Upper lobe of left lung (tissue), 6 donors: ENCODE measurements at places on chromosomes 7 and 10.
A peak's percentile ranks its signal among the peaks of the same experiment; 100 is the strongest.

DNA sequence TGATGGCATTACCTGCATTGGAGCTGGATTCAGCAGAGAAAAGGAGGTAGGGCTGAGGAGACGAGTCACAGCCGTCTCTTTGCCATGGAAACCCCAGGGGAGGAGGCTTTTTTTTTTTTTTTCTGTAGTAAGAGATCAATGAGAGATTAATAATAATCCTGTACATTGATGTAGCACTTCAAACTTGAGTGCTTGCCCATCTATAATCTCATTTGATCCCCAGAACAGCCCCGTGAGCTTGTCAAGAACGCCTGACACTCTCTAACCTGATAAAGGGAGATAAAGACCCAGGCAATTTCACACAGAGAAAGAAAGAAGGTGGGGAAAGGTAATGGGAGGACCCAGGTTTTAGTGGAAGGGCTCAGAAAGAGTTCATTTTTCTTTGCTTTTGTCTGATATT lies 195.2 kb upstream of the FOXK1 start:
- DNase-seq = no peak

- DNase-seq = peak; percentile 28
Observed at GRCh38 chr10:30028738-30029030, 30.7 kb downstream of the JCAD start.

DNA sequence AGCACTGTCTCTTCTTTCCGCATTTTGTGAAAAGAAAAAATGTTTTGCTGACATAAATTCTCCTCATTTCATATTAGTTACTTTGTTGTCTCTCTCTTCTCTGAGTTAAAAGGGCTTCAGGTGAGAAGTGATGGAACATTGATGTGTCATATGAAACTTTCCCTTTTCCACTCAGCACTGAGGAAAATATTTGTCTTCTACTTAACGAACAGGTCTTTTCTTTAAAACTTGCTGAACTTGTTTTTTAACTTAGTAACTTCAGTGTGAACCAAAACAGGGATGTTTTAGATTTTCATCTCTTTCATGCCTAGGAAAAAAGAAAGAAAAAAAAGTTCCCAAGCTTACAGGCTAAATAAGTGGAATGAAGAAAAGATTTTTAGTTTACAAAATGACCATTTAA lies 19.0 kb upstream of the TSPAN12 start:
- no peak for DNase-seq

DNA sequence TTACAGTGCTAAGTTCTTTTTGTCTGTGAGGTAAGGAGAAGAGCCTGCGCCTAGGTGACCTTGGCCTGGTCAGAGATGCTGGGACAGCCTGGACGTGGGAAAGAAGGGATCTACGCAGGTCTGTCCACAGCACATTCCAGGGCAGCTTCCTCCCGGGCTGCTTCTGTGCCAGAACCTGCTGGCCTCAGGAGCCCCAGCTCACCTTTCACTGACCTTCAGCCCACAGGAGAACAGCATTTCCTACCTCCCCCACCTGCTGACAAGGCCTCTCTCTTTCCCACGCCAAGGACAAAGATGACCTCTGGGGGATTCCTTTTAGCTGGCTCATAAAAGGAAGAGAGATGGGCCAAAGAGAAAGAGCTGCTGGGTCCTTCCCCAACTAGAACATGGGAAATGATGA lies 260.6 kb downstream of the KCNMA1 start:
- DNase-seq = no peak

GRCh38 chr7:128215739-128216138 lies 25.3 kb upstream of the LEP start:
- DNase-seq = no peak

DNA sequence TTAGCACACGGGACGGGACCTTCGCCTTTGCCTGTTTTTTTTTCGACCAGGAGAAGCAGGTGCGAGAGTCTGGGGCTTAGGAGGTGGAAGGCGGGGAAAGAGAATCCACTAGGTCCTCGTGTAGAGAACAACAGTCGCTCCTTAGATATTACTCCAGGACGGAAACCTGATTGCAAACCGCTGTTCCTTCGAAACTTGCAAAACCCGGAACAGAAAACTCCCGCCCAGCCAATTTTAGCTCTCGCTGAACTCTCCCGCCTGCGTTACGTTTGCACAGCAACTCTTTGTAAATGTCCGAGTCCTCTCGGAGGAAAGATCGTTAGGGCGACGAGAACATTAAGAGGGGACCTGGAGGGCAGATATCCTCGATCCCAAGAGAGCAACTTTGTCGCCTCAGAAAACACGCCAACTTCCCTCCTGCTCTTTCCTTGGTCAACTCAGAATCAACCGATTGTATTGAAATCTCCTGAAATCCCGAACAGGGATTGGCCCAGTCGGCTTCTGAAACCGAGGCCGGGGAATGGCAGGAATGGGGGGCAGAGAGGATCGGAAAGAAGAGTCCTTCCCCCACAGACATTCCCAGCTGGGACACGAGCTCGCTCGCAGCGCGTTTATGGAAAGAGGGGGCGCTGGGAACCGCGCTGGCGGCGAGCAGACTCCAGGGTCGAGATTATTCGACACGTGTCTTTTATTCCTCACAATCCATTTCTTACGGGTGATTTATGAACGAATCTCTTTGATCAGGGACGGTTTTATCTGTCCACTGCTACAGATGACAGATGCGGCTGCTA lies 9.9 kb downstream of the TWIST1 start:
- DNase-seq = no peak

GRCh38 chr7:51645255-51645654 lies 328.6 kb upstream of the COBL start:
- DNase-seq = no peak

- DNase-seq = no peak
Observed at GRCh38 chr7:108004220-108005142, 1.5 kb upstream of the LAMB1 start.

GRCh38 chr7:80189638-80190037 lies 55.0 kb downstream of the GNAI1 start:
- no peak for DNase-seq

DNA sequence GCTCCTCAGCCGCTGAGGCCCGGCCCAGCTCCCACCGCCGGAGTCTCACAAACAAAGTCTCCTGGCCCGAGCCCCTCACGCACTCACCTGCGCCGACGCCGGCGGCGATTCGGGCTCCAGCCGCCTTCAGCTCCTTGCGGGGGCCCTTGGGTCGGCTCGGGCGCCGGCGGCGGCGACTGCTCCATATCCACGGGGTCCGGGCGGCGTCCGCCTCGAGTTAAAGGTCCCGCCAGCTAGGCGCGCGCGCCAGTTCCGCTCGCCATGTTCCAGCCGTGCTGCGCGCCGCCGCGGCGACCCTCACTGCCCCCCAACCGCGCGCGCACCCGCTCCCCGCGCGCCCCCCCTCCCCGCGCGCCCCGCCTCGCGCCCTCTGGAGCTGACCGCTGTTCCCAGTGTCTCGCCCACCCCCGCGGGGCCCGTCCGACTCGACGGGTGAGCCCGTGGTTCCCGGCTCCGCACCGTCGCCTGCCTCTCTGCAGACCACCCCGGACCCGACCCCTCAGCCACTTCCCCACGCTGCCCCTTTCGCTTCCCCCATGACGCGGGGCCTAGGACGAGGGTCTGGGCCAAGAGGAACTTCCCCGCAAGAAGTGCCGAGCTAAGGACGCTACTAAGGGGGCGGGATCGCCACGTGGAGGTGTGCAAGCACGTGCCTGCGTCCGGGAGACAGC lies 396.1 kb downstream of the ZNF33B start:
- peak; percentile 85 for DNase-seq

GRCh38 chr7:81469869-81470723 lies 299.8 kb downstream of the HGF start:
- peak; percentile 54 for DNase-seq

DNA sequence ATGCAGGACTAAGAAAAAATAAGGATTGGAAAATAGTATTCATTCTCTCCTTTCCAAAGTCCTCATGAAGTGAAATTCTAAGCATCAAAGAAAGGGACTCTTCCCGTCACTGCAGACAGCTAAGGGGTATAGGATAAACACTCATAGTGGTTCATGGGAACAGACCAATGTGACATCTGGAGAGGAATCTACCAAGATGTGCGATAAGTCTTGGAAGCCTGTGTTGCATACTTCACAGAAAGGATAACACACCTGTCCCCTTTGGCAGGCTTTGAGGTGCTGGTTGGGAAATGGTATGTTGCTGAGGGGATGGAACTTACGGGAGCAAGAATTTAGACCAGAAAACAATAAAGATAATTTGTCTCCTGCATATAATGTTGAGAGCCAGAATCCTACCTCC lies 248.1 kb downstream of the ARHGAP21 start:
- DNase-seq = no peak

GRCh38 chr7:100491192-100491578 lies 7.5 kb downstream of the NYAP1 start:
- DNase-seq = no peak

DNA sequence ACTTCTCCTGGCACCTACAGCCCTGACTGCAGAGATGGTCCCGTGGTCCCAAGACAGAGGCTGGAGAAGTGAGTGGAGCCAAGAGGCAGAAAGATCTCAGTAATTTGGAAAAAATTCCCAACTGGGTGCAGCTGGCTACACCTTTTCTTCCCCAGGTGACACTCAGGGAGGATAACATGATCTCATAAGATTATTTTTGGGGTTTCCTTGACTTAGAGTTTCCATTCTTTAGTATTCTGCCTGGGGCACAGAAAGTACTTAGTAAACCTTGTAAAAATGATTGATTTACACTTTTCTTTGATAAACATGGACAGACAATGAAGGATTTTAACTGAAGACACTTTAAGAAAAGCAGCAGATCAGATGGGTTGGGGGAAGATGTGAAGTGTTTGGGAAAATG lies 38.6 kb downstream of the HECW1 start:
- DNase-seq = no peak

DNA sequence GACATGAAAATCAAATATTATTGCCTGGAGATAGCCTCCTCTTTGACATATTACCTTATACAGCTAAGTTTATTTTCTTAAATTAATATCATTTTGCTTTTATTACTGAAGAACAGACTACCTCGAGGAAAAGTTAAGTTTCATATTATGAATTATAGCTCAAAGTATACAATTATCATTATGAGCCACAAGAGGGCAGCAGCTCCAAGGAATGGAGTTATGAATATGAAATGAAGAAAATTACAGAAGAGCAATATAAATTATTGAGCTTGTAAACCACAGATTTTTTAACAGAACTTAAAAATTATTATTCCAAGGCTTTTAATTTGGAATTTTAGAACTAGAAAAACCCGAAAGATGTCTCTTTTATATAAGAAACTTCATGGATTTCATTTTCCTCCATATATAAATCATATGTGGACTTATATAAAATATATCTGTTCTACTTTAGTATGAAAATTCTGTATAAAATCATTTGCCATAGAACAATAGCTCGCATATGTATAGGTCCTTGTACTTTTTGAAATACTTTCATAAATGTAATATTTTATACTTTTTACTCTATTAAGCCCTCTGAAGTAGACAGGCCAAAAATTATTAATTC lies 40.1 kb downstream of the IQUB start:
- DNase-seq = no peak

DNA sequence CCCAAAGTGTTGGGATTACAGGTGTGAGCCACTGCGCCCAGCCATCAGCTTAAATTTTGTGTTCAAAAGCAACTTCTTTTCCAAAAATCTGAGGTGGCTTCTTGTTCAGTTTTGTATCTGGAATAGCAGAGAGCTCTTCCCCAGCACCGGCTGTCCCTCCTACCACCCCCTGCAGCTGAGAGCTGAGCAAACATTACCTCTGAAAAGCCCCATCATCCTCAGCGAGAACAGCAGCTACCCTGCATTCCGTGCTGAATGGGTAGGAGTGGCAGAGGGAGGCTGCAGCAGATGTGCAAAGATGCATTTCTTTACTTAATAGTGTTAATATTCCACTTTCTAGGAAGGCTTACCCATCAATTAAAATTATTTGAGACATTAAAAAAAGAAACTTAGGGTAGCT lies 31.8 kb downstream of the CCM2 start:
- no peak for DNase-seq
